ENCODE measurements at places on chromosomes 6 and 20.

DNA sequence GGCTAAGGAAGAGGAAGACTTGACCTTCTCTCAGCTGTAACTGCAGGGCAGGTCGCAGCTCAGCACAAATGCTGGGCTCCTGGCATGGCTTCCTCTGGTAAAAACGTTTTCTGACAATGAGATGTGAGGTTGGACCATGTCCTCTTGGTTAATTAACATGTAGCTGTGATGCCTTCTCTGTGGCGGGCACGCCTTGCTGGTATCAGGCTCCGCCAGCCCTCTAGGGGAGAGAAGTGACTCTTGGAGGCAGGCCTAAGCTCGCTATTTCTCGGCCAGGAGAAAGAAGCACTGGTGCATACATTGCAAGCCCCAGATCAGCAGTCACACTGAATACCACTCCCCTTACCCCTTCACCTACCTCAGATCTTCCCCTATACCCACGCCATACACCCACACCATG lies 65.0 kb downstream of the QRSL1 start:
- no peak for DNase-seq

DNA sequence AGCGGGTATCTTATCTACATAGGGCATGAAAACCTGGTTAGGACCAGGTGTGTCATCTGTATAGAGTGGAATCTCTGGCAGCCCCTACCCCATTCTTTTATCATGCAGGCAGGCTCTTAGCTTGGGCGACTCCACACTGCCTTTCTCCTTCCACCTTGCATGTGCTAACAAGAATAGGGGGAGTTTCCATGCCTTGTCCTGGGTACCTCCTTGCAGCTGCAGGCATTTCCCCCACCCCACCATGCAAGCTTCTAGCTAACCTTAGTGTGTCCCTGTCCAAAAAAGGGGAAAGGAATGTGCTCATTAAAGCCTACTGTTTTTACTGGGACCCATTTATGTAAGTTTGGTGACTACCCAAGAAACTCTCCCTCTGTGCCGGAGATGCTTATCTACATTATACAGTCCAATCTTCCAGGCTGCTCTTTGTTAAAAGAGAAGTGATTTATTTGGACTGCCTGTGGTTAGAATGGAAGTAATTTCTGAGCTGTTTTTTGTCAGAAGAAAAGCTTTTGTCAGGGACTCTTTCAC lies 10.5 kb upstream of the CEP43 start:
- no peak for DNase-seq

- DNase-seq: no peak
Measured at GRCh38 chr6:46918806-46919205, 2.9 kb downstream of the ADGRF5 start.

GRCh38 chr6:27130668-27131428 lies 116.7 kb upstream of the PRSS16 start:
- DNase-seq: no peak

Measured in stimulated activated CD8-positive, alpha-beta memory T cell treated with anti-CD3 and anti-CD28 coated beads, Interleukin-4, amount 100 ng/mL, for 48 hours (primary cell).